ENCODE measurements at places on chromosomes 3 and 15. TPM values are rescaled to one million over a fixed set of nuclear protein-coding genes. Genes with fewer than 3 reads are reported as not detected.
A peak's percentile ranks its signal among the peaks of the same experiment; 100 is the strongest.

PLCH1 gene
- total RNA-seq, result 0.16 TPM

BSN gene
- total RNA-seq, result 0.11 TPM

TGM4 gene
- total RNA-seq, result not detected

STRIT1 gene
- not detected for total RNA-seq

TRPC1 gene
- total RNA-seq, result 6.2 TPM

TMED3 gene
- total RNA-seq, result 37.2 TPM

DNA sequence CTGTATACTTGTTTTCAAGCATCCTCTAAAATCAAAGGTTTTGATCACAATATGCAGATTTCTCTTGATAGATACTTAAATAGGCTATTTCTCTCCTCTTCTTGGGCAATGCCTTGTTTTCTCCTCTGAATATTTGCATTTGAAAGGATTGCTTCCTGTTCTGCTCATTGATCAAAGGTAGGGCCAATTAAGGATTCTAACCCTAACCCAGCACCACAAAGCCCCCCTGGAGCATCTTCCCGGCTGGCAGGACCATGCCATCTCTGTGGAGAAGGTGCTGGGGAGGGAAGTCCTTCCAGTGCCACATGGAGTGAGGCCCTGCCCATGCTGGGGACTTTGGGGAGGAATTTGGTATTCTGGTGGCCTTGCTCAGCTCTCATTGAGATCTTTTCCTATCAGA is 11.3 kb upstream of the NIPA2 start:
- DNase-seq, result no peak

- DNase-seq, result no peak
These were observed 22.7 kb downstream of the SSUH2 start for GRCh38 chr3:8621872-8622271.

- no peak for DNase-seq
These were observed 146.9 kb downstream of the RAB11A start for GRCh38 chr15:66016199-66016598.

GRCh38 chr3:42960282-42960681 is 18.8 kb upstream of the GASK1A start:
- no peak for DNase-seq

DNA sequence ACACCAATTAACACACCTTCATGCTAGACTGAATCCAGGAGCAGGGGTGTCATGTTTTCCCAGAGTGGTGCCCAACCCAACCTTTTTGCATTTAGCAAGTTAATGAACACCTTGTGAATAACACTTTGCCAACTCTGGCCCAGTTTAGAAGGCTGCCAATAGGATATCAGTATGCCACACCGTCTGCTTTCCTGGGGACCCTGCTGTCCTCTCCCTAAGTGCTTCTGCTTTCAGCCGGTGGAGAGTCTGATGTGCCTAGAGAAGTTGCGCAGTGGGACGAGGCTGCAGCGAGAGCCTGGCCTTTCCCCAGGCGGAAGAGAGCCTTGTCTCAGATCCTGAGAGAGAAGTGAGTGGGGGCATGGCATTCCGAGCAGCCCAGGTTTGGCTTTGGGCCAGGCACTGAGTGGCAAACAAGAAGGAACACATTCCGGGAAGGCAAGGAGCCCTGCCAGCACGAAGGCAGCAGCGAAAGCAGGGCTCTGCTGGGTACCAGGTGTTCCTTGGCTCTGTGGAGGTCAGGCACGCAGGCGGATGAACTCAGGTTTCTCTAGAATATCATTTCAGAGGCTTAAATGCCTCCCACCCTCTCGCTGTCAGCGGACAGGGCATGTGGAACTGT is 36.9 kb downstream of the SENP8 start:
- DNase-seq, result no peak

- no peak for DNase-seq
These were observed 49.9 kb upstream of the PHLDB2 start for GRCh38 chr3:111809186-111809585.

DNA sequence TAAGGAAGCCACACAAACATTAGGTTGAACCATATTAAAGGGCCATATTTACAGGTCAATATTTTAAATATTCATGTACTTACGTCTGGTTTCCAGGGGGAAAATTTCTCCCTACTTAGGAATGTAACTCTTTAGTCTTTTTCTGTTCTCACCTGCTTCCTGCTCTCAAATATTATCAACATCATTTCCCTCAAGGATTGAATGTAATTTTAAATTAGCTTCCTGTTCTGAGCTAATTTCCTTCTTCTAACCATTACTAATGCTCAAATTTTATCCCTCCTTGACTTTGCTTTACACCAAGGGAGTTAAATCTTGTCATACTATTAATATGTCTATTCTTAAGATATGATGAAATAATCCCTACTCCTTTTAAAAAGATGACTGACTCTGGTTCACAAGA is 103.4 kb upstream of the UBP1 start:
- no peak for DNase-seq

GRCh38 chr3:115388811-115389210 is 234.5 kb upstream of the GAP43 start:
- DNase-seq, result no peak

DNA sequence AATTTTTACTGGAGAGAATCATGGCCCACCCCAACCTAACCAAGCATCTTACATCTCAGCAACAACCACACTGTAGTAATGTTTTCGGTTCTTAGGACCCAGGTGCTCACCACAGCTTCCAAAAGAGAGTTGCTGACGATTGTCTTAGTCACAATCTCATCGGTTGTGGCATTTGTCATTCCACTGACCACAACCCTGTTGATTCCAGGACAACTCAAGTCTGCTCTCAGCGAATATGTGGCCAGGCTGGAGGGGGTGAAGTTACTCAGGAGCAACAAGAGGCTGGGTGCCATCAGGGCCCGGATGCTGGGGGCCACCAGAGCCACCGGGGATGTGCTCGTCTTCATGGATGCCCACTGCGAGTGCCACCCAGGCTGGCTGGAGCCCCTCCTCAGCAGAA is 25.9 kb downstream of the GALNT15 start:
- peak; percentile 43 for DNase-seq

GRCh38 chr15:90038632-90039095 is 37.5 kb downstream of the ZNF710 start:
- DNase-seq, result no peak

GRCh38 chr3:100333970-100334487 is 528 bp upstream of the NIT2 start:
- no peak for DNase-seq

GRCh38 chr15:90016721-90017120 is 15.6 kb downstream of the ZNF710 start:
- no peak for DNase-seq

DNA sequence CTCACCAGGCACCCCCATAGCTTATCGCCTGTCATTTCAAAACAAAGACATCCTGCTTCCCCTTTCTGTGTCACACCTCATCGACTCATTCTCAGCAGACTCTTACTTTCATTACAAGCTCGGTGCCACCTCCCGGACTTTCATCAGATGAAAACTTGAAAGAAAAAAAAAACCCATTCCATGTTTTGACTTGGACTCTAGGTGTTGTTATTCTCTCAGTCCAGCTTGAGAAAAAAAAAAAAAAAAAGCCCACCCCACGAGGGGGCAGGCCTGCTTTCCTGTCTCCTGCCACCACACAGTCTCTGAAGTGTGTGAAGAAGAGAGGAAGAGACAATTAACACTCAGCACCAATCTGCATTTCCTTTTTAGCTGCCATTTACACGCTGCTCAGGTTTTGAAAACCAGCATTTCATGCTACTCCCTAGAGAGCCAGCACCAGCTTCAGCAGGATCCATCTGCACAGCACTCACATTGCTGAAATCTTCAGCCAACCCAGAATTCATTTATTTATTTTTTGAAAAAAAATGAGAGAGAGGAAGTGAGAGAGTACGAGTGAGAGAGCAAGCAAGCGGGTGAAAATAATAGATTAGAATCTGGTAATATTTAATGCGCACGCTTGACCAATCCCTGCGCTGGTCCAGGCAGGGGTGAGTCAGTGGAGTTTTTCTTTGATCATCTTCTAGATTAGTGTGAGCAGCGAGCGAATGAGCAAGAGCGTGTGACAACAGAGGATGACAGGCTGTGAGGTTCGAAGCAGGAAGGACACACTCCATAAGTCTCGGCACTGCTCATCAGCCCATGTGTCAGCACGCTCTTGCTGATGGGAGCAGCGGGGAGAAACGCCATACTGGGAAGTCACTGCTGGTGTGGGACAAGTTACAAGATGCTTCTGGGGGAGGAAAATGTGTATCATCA is 23.5 kb downstream of the ZNF80 start:
- peak; percentile 86 for DNase-seq

GRCh38 chr15:101083336-101084045 is 164.3 kb downstream of the LRRK1 start:
- no peak for DNase-seq

DNA sequence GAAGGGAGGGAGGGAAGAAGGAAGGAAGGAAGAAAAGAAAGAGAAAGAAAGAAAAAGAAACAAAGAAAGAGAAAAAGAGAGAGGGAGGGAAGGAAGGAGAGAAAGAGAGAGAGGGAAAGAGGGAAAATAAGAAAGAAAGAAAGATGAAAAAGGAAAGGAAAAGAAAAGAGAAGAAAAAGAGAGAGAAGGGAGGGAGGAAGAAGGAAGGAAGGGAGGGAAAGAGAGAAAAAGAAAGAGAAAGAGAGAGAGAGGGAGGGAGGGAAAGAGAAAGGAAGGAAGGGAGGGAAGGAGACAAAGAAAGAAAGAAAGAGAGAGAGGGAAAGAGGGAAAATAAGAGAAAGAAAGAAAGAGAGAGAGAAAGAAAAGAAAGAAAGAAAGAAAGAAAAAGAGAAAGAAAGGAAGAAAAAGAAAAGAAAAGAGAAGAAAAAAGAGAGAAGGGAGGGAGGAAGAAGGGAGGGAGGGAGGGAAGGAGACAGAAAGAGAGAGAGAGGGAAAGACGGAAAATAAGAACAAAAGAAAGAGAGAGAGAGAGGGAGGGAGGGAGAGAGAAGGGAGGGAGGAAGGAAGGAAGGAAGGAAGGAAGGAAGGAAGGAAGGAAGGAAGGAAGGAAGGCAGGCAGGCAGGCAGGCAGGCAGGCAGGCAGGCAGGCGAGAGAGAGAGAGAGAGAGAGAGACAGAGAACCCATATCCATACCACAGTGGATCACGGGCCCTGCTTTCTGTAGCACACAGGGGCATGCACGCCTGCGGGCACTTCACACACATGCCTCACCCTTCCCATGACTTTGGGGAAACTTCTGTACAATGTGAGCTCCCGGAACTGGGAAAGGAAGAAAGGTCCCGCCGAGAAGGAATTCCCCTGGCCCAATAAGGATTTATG is 52.5 kb downstream of the ADCY5 start:
- DNase-seq, result no peak

GRCh38 chr3:190172751-190173150 is 52.1 kb upstream of the P3H2 start:
- DNase-seq, result no peak

GRCh38 chr15:43193710-43194109 is 8.5 kb downstream of the CCNDBP1 start:
- no peak for DNase-seq

DNA sequence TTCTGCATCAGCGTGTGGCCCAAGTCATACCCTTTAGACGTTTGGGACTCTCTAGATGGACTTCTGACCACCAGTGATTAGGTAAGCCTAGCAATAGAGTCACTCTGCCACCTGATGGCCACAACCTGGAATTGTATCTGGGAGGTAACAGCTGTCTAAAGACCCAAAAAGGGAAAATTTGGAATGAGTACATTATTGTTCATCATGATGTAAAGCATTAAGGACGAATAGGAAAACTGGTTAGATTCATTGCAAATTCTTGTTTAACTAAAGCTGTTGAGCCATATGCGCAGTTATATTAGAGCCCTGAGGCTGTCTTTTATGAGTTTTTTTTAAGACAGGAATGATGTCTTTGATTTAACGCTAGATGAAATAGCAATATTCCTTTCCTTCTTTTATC is 63.6 kb downstream of the FAM81A start:
- DNase-seq, result peak; percentile 40
